ENCODE measurements at places on chromosomes 16 and 17. TPM values are rescaled to one million over a fixed set of nuclear protein-coding genes. Genes with fewer than 3 reads are reported as not detected.

APOBR gene
- total RNA-seq = 6.3 TPM

CACNG1 gene
- total RNA-seq = not detected

NPIPA3 gene
- 2.9 TPM for total RNA-seq

SCGB1C2 gene
- total RNA-seq = not detected

C1QTNF1 gene
- total RNA-seq = 0.78 TPM

CD300LG gene
- not detected for total RNA-seq

HOXB1 gene
- total RNA-seq = not detected

RPL13 gene
- total RNA-seq = 4,632 TPM

ST6GALNAC1 gene
- total RNA-seq = not detected

POLR3K gene
- 5.5 TPM for total RNA-seq

NDE1 gene
- 113 TPM for total RNA-seq

XPO6 gene
- total RNA-seq = 369 TPM

NEK8 gene
- total RNA-seq = 3.6 TPM

NHLRC4 gene
- 0.25 TPM for total RNA-seq

MEIOC gene
- total RNA-seq = not detected

ESRP2 gene
- total RNA-seq = not detected

PHLPP2 gene
- 7.0 TPM for total RNA-seq

P2RX1 gene
- total RNA-seq = 0.67 TPM

OR1G1 gene
- total RNA-seq = not detected

KRTAP9-4 gene
- total RNA-seq = not detected

GJC1 gene
- total RNA-seq = not detected

GAS2L2 gene
- total RNA-seq = 0.27 TPM

RNF135 gene
- 1.5 TPM for total RNA-seq

FAHD1 gene
- total RNA-seq = 11.7 TPM

NKD1 gene
- 7.5 TPM for total RNA-seq

SLC16A11 gene
- 1.3 TPM for total RNA-seq

SLC5A11 gene
- 0.72 TPM for total RNA-seq

BFAR gene
- 34.0 TPM for total RNA-seq

FADS6 gene
- total RNA-seq = not detected

NDUFAF8 gene
- total RNA-seq = 40.6 TPM

CDRT15 gene
- not detected for total RNA-seq

Data from CD8-positive, alpha-beta T cell (primary cell).